ENCODE measurements at places on chromosomes 5 and 9.

GRCh38 chr9:137837345-137838278, 40.0 kb upstream of the CACNA1B start:
- no peak for DNase-seq

DNA sequence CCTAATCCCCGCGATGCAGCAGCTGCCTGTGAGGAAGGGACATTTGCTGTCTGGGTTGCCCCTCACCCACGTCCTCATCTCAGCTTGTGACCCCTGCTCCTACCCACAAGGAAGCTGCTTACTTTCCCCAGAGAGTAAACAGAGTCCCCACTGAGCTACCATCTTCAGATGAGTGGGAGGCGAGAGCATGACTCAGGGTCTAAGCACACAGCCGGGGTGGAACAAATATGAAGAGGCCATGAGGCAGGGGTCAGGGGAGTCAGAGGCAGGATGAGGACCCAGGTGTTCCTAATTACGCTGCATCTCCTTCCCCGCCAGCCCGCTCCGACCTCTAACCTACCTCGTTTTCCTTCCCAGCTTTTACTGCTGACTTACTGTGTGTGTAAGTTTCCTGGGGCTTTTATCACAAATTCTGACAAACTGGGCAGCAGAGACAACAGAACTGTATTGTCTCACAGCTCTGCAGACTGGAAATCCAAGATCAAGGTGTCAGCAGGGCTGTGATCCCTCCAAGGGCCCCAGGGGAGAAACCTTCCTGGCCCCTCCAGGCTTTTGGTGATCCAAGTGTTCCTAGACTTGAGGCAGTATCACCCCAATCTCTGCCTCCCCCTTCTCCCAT, 94.0 kb upstream of the DNAH5 start:
- no peak for DNase-seq

DNA sequence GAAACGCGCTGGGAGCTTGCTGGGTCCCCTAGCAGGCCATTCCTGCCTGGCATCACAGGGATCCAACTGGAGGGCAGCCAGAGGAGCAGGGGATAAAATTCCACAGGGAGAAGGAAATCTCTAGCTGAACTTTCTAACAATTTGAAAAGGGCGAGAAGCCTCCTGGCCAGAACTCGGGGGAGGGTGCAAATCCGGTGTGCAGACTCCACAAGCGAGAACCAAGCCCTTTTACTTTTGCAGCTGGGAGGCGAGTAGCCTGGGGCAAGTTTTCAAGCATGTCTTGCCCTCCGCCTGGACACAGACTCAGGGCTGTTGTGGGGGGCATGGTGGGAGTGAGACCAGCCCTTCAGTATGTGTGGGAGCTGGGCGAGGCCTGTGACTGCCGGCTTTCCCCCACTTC, 14.3 kb upstream of the POU5F2 start:
- no peak for DNase-seq

DNA sequence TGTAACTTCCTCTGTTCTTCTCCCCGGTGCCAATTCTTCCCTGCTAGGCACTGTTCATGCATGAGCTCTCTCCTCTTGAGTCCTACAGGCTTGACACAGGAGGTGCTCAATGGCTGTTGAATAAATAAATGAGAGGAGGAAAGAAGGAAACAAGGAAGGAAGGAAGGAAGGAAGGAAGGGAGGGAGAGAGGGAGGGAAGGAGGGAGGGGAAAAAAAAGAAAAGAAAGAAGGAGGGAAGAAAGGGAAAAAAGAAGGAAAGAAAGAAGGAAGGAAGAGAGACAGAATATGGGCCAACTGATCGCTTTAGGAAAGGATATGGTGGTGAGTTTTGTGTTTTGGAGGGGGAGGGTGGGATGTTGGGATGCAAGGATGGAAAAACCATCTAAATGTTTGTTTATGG, 6.4 kb downstream of the KCNMB1 start:
- no peak for DNase-seq

- no peak for DNase-seq
Observed at GRCh38 chr9:80932181-80932580, 757.2 kb downstream of the TLE1 start.

- no peak for DNase-seq
Observed at GRCh38 chr9:21317956-21318923, 13.1 kb upstream of the IFNA5 start.

- DNase-seq, result no peak
Observed at GRCh38 chr5:32975656-32976375, 264.7 kb downstream of the NPR3 start.

DNA sequence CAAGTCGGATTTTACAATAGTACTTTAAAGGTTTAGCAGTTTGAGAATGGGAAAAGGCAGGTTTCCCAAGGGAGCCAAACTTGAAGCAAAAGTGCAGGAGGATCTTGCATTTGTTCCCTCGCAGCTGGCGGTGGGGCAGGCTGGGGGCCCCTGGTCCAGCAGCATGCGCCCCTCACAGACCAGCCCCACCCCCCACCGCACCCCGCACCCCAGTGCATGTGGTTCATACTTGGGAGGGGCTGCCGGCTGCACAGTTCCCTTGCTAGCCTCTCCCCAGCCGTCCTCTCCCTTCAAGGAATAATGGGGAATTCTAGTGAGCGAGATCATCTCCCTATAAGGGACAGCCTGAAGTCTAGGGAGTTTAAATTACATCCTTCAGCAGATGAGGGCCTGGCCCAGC, 273.1 kb upstream of the IRX2 start:
- no peak for DNase-seq

DNA sequence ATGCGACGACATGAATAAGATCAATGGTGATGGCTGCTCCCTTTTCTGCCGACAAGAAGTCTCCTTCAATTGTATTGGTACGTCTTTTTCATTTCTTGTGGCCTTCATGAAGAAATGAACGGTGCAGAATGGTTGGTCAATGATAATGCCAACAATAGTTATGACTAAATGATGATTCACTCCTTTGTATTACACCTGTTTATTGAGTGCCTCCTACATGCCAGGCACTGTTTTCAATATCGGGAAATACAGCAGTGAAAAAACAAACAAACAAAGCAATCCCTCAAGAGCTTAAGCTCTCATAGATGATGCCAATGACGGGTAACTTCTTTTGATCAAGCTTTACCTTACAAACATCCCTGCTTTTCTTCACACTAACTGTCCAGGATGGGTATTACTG, 117.7 kb downstream of the PAPPA start:
- DNase-seq, result no peak

GRCh38 chr5:52844885-52845284, 57.2 kb downstream of the ITGA1 start:
- DNase-seq, result no peak

GRCh38 chr5:76972689-76973088, 19.8 kb downstream of the CRHBP start:
- no peak for DNase-seq

GRCh38 chr9:118401546-118401945, 697.3 kb downstream of the TLR4 start:
- no peak for DNase-seq

- DNase-seq, result no peak
Observed at GRCh38 chr5:21051945-21052344, 1063.9 kb upstream of the CDH18 start.

GRCh38 chr5:150517272-150518152, 9.6 kb downstream of the NDST1 start:
- DNase-seq, result no peak

DNA sequence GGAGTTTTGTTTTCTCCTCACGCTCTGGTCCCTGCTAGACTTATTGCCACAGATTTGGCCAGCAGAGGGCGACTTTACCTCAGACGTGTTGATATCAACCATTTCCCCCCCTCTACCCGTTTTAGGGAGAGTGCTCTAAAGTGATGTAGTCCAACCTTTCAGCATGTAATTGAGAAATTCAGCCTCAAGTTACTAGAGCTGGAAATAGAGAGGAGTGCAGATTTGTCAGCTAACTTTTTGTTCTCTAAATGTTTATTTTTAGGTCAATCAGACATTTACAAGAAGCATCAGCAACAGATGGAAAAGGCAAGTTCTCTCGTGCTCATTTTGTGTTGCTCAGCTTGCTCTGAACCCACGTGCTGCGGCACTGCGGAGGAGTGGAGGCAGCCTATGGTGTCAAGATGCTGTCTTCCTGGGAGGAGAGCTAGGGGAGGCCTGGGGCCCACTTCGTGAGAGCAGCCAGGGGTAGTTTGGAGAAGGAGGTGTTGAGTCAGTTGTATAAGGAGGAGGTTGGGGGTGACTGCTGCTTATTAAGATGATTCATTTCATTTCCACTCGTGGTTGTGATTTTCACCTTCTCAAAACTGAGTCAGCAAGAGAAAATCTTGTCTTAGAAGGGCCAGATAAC, 53.6 kb downstream of the GPR107 start:
- DNase-seq, result no peak

DNA sequence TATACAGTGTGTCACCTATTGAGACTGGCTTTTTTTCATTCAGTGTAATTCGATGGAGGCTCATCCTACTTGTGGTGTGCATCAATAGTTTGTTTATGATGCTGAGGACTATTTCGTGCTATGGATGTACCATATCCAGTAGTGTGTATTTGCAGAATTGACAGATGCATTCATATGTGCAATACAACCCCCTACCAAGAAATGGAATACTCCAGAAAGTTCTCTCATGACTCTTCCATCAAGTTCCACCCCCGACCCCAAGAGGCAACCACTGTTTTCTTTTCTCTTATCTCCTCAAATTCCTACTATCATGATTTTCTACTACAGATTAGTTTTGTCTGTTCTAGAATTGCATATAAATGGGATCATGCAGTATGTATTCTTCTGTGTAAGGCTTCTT, 21.9 kb downstream of the FBXO10 start:
- no peak for DNase-seq

- DNase-seq, result no peak
Observed at GRCh38 chr5:111387361-111387760, 125.0 kb downstream of the STARD4 start.

DNA sequence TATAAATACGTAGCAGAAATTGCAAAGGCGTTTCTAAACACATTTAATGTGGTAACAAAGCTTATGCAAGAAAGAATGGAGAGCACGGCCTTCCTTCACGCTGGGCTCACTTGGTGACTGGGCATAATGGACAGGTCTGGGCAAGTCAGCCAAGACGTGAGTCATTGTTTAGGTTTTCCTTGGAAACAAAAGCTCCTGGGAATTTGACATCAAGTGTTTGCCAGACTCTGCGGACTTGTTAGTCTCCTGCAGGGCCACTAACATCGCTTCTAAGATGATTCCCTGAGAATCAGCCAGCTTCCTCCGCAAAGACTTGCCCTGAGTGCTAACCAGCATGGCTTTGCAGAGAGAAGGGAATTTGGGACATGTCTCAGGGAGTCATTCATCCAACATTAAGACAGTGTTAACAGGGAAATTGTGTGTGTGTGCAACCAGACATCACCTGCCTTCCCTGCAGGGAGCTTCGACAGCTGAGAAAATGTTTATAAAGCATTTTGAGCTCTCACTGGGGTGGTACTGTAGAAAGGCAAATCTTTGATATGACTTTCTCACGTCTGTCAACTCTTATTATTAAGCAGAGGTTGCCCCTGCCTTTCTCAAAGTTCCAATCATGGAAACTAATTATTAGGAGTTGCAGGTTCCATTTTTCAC, 182.5 kb downstream of the NTRK2 start:
- DNase-seq, result no peak

DNA sequence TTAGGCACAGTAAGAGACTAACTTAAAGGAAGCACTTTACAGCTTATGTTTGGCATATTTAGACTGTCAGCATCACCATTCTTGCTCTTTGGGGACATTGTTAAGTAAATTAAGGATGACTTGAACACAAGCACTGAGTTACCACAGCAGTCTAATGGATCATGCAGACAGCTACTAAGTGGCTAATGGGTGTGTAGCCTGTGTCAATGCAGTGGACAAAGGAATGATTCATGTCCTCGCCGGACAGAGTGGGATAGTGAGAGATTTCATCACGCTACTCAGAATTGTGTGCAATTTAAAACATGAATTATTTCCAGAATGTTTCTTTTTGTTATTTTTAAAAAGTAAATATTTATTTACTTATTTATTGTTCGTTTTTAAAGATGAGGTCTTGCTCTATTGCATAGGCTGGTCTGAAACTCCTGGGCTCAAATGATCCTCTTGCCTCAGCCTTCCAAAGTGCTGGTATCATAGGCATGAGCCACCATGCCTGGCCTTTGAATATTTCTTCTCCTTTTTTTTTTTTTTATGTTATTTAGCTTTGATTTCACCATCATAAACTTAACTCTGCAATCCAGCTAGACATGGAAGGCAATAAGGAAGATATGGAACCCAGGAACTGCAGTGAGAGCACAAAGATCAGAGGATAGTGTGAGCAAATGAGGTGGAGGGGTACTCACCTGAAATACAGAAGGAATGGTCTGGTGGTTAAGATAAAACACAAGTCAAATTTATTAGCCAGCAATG, 53.0 kb upstream of the KLF4 start:
- no peak for DNase-seq

DNA sequence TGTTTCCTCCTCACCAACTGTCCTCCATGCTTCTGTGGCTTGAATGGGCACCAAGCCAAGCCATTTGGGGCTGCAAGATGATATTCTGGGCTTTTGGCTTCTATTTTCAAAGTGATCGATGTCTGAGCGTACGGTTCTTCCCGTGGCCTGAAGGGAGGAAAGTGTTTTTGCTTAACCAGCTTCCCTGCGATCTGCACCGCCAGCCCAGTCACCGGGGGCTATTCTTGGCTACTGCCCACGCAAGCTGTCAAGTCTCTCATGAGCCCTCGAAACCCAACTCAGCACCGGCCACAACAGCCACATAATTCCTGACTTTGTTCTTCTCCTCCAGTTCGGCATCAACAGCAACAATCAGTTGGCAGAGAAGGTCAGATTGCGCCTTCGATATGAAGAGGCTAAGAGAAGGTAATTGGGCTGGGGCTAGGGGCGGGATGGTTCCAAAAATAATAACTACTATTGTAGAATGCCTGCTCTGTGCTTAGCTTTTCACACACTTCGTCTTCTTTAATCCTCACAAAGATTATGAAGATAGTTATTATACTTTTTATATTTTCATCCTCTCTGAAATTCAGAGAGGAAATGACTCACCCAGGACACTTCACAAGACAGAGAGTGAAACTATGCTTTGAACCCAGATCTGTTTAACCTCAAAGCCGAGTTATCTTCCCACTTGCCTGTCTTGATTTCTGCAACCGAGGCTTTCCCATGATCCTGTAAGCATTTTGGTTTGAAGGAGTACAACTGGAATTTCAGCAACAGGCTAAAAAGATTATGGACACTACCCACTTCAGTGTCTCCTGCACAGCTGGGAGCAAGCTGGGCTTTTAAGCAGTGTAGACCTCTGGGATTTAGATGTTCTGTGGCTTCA, 76.4 kb upstream of the RARS1 start:
- DNase-seq, result no peak

DNA sequence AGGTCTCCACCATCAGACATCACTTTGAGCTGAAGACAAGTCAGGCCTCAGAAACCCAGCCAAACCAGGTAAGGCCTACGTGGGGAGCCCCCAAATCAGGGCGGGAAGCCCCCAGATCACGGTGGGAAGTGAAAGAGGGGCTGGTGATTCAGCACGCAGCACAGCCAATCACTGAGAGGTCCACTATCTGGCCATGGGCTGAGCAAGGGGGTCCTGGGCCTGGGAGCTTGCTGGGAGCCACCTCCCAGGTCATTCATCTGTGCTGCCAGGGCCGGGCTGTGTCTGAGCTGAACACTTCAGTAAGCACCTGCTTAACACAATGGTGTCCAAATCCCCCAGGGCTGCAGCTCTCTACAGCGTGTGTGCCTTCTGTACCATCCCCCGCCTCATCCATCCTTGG, 15.5 kb downstream of the MED10 start:
- no peak for DNase-seq

- no peak for DNase-seq
Observed at GRCh38 chr9:125472926-125473701, 211.5 kb downstream of the GAPVD1 start.
